ENCODE measurements at places on chromosomes 5 and 9. TPM values are rescaled to one million over a fixed set of nuclear protein-coding genes. Genes with fewer than 3 reads are reported as not detected.
A peak's percentile ranks its signal among the peaks of the same experiment; 100 is the strongest.

DNA sequence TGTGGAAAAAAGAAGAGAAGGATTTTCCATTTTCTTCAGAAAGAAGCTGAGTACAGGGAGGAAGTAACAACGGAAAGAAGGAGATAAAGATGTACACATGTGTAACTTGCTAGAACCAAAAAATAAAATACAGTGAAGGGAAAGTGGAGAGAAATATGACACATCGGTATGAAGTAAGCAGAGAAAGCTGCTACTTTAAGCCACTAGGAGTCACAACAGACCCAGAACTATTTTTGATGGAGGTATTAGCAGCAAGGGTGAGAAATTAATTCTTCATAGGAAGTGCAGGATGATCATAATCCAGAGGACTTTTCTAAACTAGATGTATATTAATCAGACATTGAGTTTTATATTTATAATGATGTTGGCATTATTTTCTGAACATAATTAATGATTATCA, 88.5 kb downstream of the FAM174A start:
- H3K4me1 ChIP-seq = no peaks in the 10 kb centered on the region
- no peaks in the 10 kb centered on the region for H3K36me3 ChIP-seq
- DNase-seq = peak; percentile 51
- H3K4me3 ChIP-seq = no peak overlapping the region
- no peak overlapping the region for H3K27ac ChIP-seq
- no peaks in the 10 kb centered on the region for H3K27me3 ChIP-seq

GRCh38 chr9:117704024-117704575, at the start of gene TLR4:
TSS of gene TLR4 (plus strand) at chr9:117704403. CDS start at chr9:117704473, 70 bp downstream.
- H3K27ac ChIP-seq = no peak within 1 kb of the TSS
- peak; percentile 84 for DNase-seq
- no peaks in the 10 kb centered on the region for H3K27me3 ChIP-seq
- no peaks in the 10 kb centered on the region for H3K36me3 ChIP-seq
- H3K4me3 ChIP-seq = peak within 1 kb of the TSS; percentile 7

DNA sequence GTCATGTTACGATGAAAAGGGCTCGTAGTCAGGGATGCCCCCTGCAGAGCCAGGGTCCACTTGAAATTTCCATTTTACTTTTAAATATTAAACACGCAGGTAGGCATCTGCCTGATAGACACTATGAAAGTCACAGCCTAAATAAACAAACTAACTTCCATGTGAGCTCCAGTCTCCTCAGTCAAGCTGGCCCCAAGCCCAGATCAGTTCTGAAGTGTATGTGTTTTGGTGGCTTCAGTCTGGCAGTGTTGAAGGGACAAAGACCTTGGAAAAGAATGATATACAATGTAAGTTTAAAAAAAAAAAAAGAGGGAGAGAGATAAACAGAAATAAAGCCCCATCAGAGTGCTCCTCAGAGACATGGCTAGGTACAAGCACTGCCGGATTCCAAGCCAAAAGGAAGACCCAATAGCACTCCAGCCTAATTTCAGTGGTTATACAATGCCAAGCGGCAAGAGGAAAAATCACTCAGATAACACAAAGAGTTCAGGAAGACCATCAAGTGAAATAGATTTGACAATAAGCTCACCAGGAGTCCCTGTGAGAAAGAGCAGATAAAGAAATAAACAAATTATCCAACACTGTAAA, 181.0 kb downstream of the BNC2 start:
- DNase-seq = peak; percentile 9
- peaks cover 24% of the 10 kb centered on the region for H3K27me3 ChIP-seq
- H3K27ac ChIP-seq = no peak overlapping the region
- H3K36me3 ChIP-seq = peaks cover 6% of the 10 kb centered on the region

- H3K4me3 ChIP-seq = no peak overlapping the region
- peak overlapping the region; percentile 0 for H3K27ac ChIP-seq
- H3K36me3 ChIP-seq = peaks cover 34% of the 10 kb centered on the region
These were observed 159.9 kb downstream of the MAN2A1 start for GRCh38 chr5:109849478-109850088.

GRCh38 chr5:118228489-118228888, 759.9 kb downstream of the DTWD2 start:
- no peaks in the 10 kb centered on the region for H3K36me3 ChIP-seq
- H3K27me3 ChIP-seq = no peaks in the 10 kb centered on the region
- no peak overlapping the region for H3K27ac ChIP-seq
- no peaks in the 10 kb centered on the region for H3K4me1 ChIP-seq

- H3K27ac ChIP-seq = no peak overlapping the region
- H3K36me3 ChIP-seq = no peaks in the 10 kb centered on the region
- H3K27me3 ChIP-seq = no peaks in the 10 kb centered on the region
- no peak overlapping the region for H3K4me3 ChIP-seq
- peak; percentile 53 for DNase-seq
These were observed 134.6 kb upstream of the ADRA1B start for GRCh38 chr5:159781626-159782157.

- no peak overlapping the region for H3K4me3 ChIP-seq
- H3K27ac ChIP-seq = no peak overlapping the region
- H3K36me3 ChIP-seq = no peaks in the 10 kb centered on the region
- no peaks in the 10 kb centered on the region for H3K27me3 ChIP-seq
- DNase-seq = no peak
- peaks cover 5% of the 10 kb centered on the region for H3K4me1 ChIP-seq
These were observed 405.8 kb upstream of the PTGER4 start for GRCh38 chr5:40273936-40274335.

DNA sequence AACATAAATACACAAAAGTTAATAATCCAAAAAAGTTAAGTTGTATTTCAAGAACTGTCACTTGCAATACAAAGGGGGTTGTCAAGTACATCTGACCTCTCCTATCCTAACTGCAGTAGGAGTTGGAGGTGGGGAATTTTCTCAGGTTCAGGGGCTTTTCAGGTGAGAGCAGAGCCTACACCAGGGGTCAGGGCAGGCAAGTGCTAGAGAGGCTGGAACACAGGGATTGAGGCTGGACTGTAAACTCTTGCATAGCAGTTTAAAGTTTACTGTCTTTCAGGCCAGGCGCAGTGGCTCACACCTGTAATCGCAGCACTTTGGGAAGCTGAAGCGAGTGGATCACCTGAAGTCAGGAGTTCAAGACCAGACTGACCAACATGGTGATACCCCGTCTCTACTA, 25.4 kb upstream of the RASGRF2 start:
- H3K36me3 ChIP-seq = no peaks in the 10 kb centered on the region
- H3K4me3 ChIP-seq = no peak overlapping the region
- no peak for DNase-seq
- no peak overlapping the region for H3K27ac ChIP-seq

DNA sequence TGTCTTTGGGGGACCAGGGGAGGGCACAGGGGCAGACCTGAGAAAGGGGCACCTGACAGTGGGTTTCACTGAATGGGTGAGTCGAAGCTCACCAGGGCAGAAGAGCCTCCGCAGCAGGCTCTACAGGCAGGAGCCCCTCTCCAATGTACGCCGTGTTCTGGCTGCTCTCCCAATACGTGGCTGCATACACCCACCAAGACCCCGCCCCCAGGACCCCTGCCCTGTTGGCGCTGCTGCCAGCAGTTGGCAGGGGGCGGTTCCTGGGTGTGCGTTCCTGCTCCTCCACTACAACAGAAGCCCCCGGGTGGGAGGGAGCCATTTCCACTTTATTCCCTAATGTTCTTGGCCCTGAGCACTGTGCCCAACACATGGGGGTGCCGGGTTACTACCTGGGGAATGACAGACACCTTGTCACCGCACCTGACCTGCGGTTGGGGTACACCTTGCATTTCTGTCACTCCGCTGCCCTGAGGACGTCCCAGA, 30.3 kb downstream of the SARDH start:
- no peak overlapping the region for H3K27ac ChIP-seq
- DNase-seq = no peak
- no peak overlapping the region for H3K4me3 ChIP-seq
- H3K36me3 ChIP-seq = no peaks in the 10 kb centered on the region

- no peaks in the 10 kb centered on the region for H3K36me3 ChIP-seq
- peaks cover 7% of the 10 kb centered on the region for H3K4me1 ChIP-seq
- no peak overlapping the region for H3K27ac ChIP-seq
- no peaks in the 10 kb centered on the region for H3K27me3 ChIP-seq
These were observed 9.8 kb downstream of the COL5A1 start for GRCh38 chr9:134651226-134651905.

DNA sequence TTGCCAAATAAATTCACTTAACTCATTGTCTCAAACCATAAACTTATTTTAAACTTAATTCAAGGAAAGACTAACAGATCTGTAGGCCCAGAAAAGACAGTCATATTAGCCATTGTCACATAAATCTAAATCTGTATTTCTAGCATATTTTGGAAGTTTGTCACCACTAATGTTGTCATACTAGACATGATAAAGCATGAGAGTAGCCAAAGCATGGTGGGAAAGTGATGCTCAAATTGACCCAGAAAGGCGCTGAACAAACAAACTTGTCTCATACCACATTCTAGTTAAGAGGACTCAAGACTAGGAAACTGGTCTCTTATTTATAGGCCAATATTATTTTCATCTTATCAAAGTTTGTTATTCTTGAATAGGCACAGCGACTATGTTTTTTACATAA, 99.4 kb downstream of the VCAN start:
- H3K4me1 ChIP-seq = peaks cover 21% of the 10 kb centered on the region
- no peak overlapping the region for H3K4me3 ChIP-seq
- H3K27ac ChIP-seq = no peak overlapping the region
- no peaks in the 10 kb centered on the region for H3K36me3 ChIP-seq
- no peaks in the 10 kb centered on the region for H3K27me3 ChIP-seq

GRCh38 chr5:14457476-14457875, 124.1 kb upstream of the OTULINL start:
- H3K4me3 ChIP-seq = no peak overlapping the region
- H3K36me3 ChIP-seq = peaks cover 43% of the 10 kb centered on the region
- no peaks in the 10 kb centered on the region for H3K27me3 ChIP-seq
- H3K4me1 ChIP-seq = no peaks in the 10 kb centered on the region

- DNase-seq = no peak
- H3K27ac ChIP-seq = no peak overlapping the region
- H3K27me3 ChIP-seq = no peaks in the 10 kb centered on the region
- H3K4me1 ChIP-seq = no peaks in the 10 kb centered on the region
- H3K4me3 ChIP-seq = no peak overlapping the region
These were observed 16.8 kb upstream of the SGCD start for GRCh38 chr5:156310115-156310514.

DNA sequence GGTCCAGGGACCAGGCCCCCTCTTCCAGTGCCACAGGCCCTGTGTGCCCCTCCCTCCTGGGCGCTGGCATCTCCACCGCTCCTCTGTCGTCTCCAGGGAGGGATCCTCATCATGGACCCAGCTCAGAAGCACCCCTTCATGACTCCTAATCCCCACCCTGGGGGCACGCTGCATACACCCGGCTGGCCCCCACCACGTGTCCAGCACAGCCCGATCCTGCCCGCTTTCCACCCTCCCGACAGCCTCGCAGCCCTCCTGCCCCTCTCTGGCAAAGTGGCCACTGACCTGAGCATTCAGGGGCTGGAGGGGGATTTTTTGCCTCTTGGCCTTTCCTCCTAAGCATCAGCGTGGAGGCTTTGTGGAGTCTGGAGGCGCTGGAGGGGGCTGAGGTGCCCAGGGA, 1.4 kb downstream of the CCDC187 start:
- no peaks in the 10 kb centered on the region for H3K4me1 ChIP-seq
- no peak overlapping the region for H3K4me3 ChIP-seq
- no peak overlapping the region for H3K27ac ChIP-seq
- H3K27me3 ChIP-seq = peaks cover 8% of the 10 kb centered on the region
- H3K36me3 ChIP-seq = no peaks in the 10 kb centered on the region

- no peaks in the 10 kb centered on the region for H3K27me3 ChIP-seq
- DNase-seq = peak; percentile 6
- no peaks in the 10 kb centered on the region for H3K36me3 ChIP-seq
- no peak overlapping the region for H3K4me3 ChIP-seq
These were observed 301.4 kb upstream of the RFX3 start for GRCh38 chr9:3827175-3827574.

DNA sequence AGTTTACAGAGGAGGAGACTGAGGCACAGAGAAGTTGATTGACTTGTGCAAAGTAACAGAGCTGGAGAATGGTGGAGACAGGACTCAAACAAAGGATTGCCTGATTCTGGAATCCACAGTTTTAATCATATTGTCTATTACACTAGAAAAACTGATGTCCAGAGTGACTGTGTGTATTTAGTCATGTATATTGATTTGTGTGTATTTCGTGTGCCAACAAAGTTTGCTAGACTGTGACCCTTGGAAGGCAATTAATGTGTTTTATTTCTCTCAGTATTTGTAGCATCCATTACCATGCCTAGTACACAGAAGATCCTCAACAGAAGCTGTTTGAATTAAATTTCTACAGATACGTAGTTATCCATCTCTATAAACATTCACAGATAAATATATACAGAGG, 5.5 kb upstream of the JADE2 start:
- no peaks in the 10 kb centered on the region for H3K27me3 ChIP-seq
- H3K4me3 ChIP-seq = no peak overlapping the region
- no peak overlapping the region for H3K27ac ChIP-seq

GRCh38 chr9:129962889-129963703, 79.9 kb downstream of the FNBP1 start:
- peak overlapping the region; percentile 86 for H3K27ac ChIP-seq
- no peaks in the 10 kb centered on the region for H3K27me3 ChIP-seq

- H3K4me3 ChIP-seq = no peak overlapping the region
- no peaks in the 10 kb centered on the region for H3K36me3 ChIP-seq
- no peak for DNase-seq
- H3K4me1 ChIP-seq = peaks cover 8% of the 10 kb centered on the region
These were observed 165.1 kb downstream of the PLK2 start for GRCh38 chr5:58294598-58295305.

DNA sequence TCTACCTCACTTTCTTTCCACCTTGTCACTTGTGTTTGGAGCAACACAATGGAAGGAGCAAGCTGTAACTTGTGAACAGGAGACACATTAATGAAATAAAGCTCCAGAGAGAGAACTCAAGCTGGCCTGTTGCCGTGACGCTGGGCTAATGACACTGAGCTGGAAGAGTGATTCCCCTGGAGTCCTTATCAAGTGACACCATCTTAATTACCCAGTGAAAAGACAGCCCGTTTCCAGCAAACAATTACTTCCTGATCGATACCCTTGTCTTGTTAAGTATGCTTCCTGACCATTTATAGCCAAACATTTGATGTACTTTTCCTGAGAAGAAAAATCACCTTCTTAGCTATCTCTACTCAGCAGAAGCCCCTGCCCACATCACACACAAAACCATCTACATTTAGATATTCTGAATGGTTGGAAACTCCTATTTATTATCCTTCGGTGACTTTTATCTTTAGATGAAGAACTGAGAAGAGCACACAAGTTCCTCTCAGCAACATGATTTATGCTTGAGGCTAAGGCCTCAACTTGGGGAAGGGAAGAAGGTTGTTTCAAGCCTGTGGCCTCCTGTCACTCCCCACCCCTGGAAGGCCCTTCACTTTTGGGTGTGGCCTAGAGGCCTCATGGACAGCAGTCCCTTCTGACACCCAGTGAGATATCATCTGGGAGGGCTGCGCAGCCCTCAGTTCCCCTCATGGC, 34.1 kb downstream of the CRHBP start:
- H3K4me1 ChIP-seq = no peaks in the 10 kb centered on the region
- no peak overlapping the region for H3K4me3 ChIP-seq
- no peaks in the 10 kb centered on the region for H3K36me3 ChIP-seq
- no peak for DNase-seq
- H3K27ac ChIP-seq = no peak overlapping the region

Gene TAS2R1
- total RNA-seq = not detected

Gene NUDT12
- 11.4 TPM for total RNA-seq

Gene C9orf153
- not detected for total RNA-seq

Gene TAF11L11
- not detected for total RNA-seq

Gene SNX2
- 94.9 TPM for total RNA-seq

Gene PPP3R2
- total RNA-seq = not detected

Gene ZNF454
- total RNA-seq = not detected

Gene PRSS3
- 1.4 TPM for total RNA-seq

Gene PCDHGA9
- 1.3 TPM for total RNA-seq

Gene MYMK
- not detected for total RNA-seq
